Glomerular endothelial cell (primary cell): ENCODE measurements at places on chromosomes 16 and 17. TPM values are rescaled to one million over a fixed set of nuclear protein-coding genes. Genes with fewer than 3 reads are reported as not detected.

GRCh38 chr16:68097895-68098294 lies 12.7 kb downstream of the NFATC3 start:
- DNase-seq = no peak

The C16orf89 gene
- 0.35 TPM in 1 of 2 replicates, not detected in the other for total RNA-seq

- no peak for DNase-seq
These were observed 73.1 kb downstream of the WNT3 start for GRCh38 chr17:46745376-46745775.

The SSH2 gene
- 57.8 and 74.8 TPM in 2 replicates for total RNA-seq

DNA sequence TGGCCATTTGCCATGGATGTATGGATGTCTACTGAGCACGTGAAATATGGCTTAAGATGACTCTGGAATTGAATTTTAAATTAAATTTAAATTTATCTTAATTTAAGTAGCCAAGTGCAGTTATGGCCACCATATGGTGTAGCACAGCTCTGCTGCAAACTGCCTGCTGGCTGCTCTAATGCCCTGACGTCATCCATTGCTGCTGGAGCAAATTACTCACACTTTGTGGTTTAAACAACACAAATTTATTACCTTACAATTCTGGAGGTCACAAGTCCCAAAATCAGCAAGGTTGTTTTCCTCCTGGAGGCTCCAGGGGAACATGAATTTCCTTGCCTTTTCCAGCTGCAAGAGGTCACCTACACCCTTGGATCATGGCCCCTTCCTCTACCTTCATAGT lies 679.3 kb upstream of the EEF2KMT start:
- DNase-seq = no peak

DNA sequence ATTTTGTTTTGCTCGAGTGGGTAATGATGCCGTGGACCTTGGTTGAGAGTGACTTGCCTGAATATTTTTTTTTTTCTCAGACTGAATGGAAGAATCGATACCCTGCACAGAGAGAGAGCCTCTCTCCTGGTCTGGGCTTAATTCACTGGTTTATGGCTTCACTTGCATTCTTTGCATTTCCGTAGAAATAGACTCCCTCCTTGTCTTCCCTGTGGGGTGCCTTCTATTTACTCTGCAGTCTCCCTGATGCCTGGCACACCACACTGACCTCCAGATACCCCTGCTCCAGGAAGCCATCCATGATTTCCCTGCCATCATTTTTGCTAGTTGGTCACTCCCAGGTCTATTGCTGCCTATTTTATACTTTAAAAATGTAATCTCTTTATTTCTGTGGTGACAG lies 238.0 kb downstream of the SNX29 start:
- DNase-seq = no peak

GRCh38 chr16:30407804-30408534 lies 563 bp downstream of the ZNF771 start:
- DNase-seq = no peak

DNA sequence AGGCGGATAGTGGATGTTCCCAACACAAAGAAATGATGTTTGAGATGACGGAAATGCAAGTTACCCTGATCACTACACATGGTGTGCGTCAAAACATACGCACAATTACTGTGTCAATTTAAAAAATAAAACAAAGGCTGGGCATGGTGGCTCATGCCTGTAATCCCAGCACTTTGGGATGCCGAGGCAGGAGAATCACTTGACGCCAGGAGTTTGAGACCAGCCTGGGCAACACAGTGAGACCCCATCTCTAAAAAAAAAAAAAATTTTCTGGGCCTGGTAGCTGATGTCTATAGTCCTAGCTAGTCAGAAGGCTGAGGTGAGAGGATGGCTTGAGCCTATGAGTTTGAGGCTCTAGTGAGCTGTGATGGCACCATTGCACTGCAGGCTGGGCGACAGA lies 51.8 kb downstream of the TEKT5 start:
- DNase-seq = no peak

DNA sequence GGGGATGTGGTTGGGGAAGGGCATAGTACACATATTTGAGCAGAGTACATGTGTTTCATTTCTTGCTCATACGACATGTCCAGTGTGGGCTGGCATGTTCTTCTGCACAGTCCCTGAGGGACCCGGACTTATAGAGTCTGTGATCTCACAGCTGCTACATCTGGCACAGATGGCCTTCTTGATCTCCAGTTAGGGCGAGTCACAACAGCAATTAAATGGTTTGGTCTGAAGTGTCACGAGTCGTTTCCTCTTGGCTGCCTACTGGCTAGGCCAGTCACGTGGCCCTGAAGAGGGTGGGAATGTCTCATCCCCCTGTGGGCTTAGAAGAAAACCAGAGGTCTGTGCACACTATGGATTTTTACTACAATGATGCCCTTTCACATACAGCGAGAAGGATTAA lies 443.6 kb downstream of the WWOX start:
- no peak for DNase-seq

The SLC47A1 gene
- 0.29 and 0.35 TPM in 2 replicates for total RNA-seq

GRCh38 chr16:81650982-81651562 lies 128.0 kb upstream of the PLCG2 start:
- no peak for DNase-seq

DNA sequence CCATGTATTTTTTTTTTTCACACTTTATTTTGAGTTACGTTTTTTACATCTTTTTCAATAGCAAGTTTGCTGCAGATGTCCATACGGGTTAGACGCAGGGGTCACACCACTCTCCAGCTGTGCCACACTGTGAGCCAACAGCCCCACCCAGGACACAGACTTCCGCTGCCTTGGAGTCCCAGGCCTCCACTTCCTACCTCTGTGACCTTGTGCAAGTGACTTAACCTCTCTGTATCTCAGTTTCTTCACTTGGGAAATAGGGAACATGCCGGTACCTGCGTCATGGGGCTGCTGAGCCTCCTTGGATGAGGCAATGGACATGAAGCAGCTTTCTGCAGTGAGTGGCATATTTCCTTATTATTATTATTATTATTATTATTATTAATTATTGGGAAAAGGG lies 3.3 kb upstream of the PITPNA start:
- no peak for DNase-seq

- no peak for DNase-seq
These were observed 26.7 kb upstream of the POLR3E start for GRCh38 chr16:22270525-22270924.

- no peak for DNase-seq
These were observed 210.7 kb upstream of the NLRP1 start for GRCh38 chr17:5794881-5795506.

The CHST4 gene
- total RNA-seq = not detected in 2 replicates

GRCh38 chr16:85926370-85926769 lies 27.4 kb downstream of the IRF8 start:
- no peak for DNase-seq

- no peak for DNase-seq
These were observed 14.9 kb downstream of the ZNHIT3 start for GRCh38 chr17:36501351-36501750.

The CBFA2T3 gene
- 0.05 and 0.23 TPM in 2 replicates for total RNA-seq

DNA sequence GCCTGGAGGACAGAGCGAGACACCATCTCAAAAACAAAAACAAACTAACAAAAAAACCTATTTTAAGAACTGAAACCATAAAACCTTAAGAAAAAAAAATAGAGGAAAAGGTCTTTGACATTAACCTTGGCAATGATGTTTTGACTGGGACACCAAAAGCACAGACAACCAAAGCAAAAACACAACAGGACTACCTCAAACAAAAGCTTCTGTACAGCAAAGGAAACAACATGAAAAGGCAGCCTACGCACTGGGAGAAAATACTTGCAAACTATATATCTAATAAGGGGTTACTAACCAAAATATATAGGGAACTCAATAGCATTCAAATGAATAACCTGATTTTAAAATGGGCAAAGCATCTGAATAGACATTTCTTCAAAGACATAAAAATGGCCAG lies 32.3 kb downstream of the CDR2 start:
- DNase-seq = no peak

- DNase-seq = no peak
These were observed 205.1 kb upstream of the ELAC2 start for GRCh38 chr17:13222975-13223374.

GRCh38 chr17:60601447-60602384 lies 1.7 kb downstream of the PPM1D start:
- peak; percentile 74 for DNase-seq

The ZC3H7A gene
- 31.5 and 62.1 TPM in 2 replicates for total RNA-seq

GRCh38 chr17:8029121-8029520 lies 9.7 kb upstream of the ALOX15B start:
- DNase-seq = no peak
